ENCODE measurements at places on chromosomes 12 and 14.

DNA sequence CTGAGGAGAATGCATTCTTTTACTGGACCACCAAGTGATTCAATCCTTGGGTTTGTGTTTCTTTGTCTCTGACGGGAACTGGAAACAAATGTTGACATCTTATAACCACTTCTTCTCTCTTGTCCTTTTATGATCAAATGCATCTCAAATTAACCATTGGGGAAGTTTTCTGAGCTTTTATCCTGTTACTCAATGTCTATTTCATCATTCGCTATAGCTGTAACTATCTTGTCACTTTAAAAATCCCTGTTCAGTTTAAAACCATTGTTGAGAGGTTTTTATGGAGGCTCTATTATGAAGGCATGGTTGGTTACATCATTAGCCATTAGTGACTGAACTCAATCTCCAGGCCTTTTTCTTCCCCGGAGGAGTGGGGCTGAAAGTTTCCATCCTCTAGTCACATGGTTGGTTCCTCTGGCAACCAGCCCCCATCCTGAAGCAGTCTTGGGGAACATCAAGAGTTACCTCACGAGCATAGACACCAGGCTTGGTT lies 2.7 kb upstream of the CLEC6A start:
- H3K36me3 ChIP-seq = no peaks in the 10 kb centered on the region
- H3K27ac ChIP-seq = no peak overlapping the region
- DNase-seq = no peak
- no peaks in the 10 kb centered on the region for H3K4me1 ChIP-seq
- H3K27me3 ChIP-seq = no peaks in the 10 kb centered on the region
- no peak overlapping the region for H3K4me3 ChIP-seq

GRCh38 chr12:28601570-28602058 lies 411.4 kb downstream of the CCDC91 start:
- no peaks in the 10 kb centered on the region for H3K4me1 ChIP-seq
- H3K36me3 ChIP-seq = no peaks in the 10 kb centered on the region
- no peaks in the 10 kb centered on the region for H3K27me3 ChIP-seq
- no peak overlapping the region for H3K4me3 ChIP-seq
- no peak for DNase-seq

- H3K27me3 ChIP-seq = peaks cover 22% of the 10 kb centered on the region
- H3K36me3 ChIP-seq = no peaks in the 10 kb centered on the region
- no peak overlapping the region for H3K4me3 ChIP-seq
- H3K4me1 ChIP-seq = peaks cover 10% of the 10 kb centered on the region
- no peak overlapping the region for H3K27ac ChIP-seq
- DNase-seq = no peak
Measured at GRCh38 chr14:20623798-20624197, 17.7 kb downstream of the OR6S1 start.

DNA sequence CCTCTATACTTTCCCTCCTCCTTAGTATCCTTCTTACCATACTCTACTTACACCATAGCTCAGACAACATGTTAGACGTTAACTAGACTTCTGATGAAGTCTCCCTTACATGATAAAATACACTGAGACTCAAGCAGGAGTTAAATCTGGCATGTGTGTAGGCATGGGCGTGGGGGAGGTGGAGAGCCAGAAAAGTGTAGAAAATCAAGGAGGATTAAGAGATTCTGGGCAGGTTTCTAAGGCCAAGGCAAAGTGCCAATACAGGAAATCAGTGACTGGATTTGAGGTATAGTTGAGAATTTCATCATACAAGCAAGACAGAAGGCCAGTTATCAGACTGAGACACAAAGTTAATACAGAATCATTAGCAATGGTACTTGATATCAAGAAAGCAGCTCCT lies 37.4 kb downstream of the EPS8 start:
- H3K36me3 ChIP-seq = no peaks in the 10 kb centered on the region
- no peak overlapping the region for H3K27ac ChIP-seq
- H3K4me3 ChIP-seq = no peak overlapping the region
- no peak for DNase-seq
- H3K4me1 ChIP-seq = peaks cover 20% of the 10 kb centered on the region

DNA sequence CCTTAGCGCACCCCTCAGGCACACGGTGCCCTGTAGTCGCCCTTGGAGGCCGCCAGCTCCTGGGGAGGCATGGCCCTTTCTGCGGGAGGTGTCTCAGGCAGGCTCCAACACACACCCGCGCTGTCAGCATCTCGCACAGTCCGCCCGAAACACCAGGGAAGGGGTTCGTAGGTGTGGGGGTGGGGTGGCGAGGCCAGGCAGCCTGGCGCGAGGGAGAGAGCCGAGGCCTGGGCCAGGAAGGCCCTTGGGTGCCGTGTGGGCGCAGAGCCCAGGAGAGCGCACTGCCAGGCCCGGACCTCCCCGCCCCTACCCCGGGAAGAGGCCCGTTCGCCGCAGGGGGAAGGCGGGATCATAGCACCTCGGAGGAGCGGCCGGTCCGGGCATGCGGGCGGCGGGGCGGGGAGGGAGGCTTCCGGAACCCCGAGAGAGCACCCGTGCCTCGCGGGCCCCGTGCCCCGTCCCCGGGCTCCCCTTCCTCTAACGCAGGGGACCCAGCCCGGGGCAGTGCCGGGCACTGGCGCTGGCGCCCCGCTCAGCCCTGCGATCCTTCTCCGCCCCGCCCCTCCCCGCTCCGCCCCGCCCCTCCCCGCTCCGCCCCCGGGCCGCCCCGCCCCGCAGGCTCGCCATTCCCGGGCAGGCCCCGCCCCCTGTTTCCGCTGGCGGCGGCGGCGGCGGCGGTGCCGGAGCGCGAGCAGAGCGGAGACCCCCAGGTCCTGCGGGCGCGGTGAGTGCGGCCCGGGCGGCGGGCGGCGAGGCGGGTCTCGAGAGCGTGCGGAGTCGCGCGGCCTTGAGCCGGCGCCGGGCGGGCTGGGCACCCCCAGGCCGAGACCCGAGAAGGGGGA lies at the start of gene TSPAN9:
TSS of gene TSPAN9 (plus strand) at position 650 of the 842 bp plus-strand sequence. CDS start 123,815 bp downstream, outside the sequence.
- H3K4me1 ChIP-seq = peaks cover 30% of the 10 kb centered on the region
- H3K27ac ChIP-seq = peak within 1 kb of the TSS; percentile 76
- H3K36me3 ChIP-seq = no peaks in the 10 kb centered on the region
- DNase-seq = peak; percentile 34
- peak within 1 kb of the TSS; percentile 69 for H3K4me3 ChIP-seq

GRCh38 chr12:1917172-1918070 lies 1.0 kb downstream of the CACNA2D4 start:
- no peak overlapping the region for H3K4me3 ChIP-seq
- no peaks in the 10 kb centered on the region for H3K4me1 ChIP-seq
- H3K27ac ChIP-seq = no peak overlapping the region
- no peak for DNase-seq
- peaks cover 5% of the 10 kb centered on the region for H3K27me3 ChIP-seq

- DNase-seq = peak; percentile 34
- no peak overlapping the region for H3K4me3 ChIP-seq
- H3K27me3 ChIP-seq = no peaks in the 10 kb centered on the region
- no peaks in the 10 kb centered on the region for H3K36me3 ChIP-seq
Measured at GRCh38 chr12:118302053-118302452, 70.7 kb downstream of the TAOK3 start.

DNA sequence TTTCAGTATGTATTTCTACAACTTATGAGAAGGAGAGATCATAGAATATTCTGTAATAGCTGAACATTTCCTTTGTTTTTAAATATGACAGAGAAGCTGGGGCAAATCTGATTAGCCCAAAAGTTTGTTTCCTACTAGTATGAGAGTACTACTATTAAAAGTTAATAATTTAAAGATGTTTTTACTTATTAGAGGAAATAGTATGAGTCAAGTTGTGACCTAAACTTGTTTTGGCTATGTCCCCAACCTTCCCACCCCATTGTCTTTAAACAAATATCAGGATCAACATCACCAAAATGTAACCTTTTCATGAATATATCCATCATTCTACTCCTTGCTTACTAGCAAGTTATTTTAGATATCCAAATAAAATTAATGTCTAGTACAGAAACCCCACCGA lies 10.5 kb downstream of the GNPNAT1 start:
- H3K36me3 ChIP-seq = peaks cover 45% of the 10 kb centered on the region
- no peak overlapping the region for H3K4me3 ChIP-seq
- no peak overlapping the region for H3K27ac ChIP-seq
- no peak for DNase-seq
- H3K4me1 ChIP-seq = no peaks in the 10 kb centered on the region
- H3K27me3 ChIP-seq = no peaks in the 10 kb centered on the region

DNA sequence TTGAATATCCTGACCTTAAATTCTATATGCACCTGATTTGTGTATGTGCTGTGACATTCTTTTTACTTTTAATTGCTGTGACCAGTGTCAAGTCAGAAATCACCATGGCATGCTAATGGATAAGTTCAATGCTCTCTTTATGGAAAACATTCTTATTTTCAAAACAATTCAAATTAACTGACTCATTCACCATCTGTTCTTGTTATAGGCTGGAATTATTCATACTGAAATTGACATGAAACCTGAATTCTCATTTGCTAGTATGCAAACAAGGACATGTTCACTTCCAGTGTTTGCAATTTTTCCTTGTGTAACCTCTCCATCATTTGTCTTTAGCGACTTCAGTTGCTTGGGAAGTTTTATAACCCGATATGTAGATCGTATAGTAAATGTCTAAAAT lies at the start of gene TAS2R30:
TSS of gene TAS2R30 (minus strand) at position 340 of the 400 bp plus-strand sequence. CDS start 400 bp downstream, outside the sequence.
- H3K27me3 ChIP-seq = no peaks in the 10 kb centered on the region
- no peak within 1 kb of the TSS for H3K4me3 ChIP-seq
- DNase-seq = no peak
- no peaks in the 10 kb centered on the region for H3K4me1 ChIP-seq
- no peaks in the 10 kb centered on the region for H3K36me3 ChIP-seq
- H3K27ac ChIP-seq = no peak within 1 kb of the TSS

DNA sequence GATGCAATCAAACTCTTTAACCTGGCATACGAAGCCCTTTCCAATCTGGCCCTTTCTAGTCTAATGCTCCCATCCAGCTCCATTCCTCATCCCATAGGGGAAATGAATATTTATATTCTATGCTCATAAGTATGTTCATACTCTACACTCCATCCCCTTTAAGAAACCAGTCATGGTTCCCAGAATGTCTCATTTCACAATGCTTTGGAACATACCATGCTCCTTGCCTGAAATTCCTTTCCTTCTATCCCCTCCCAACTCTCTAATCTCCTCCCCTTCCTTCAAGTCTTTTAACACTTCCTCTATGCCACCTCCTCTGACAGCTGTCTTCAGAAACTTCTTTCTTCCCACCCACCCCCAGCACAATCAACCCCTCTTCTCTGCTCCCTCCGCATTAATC lies 207.0 kb upstream of the CAND1 start:
- no peaks in the 10 kb centered on the region for H3K36me3 ChIP-seq
- H3K27ac ChIP-seq = no peak overlapping the region
- peaks cover 3% of the 10 kb centered on the region for H3K27me3 ChIP-seq

GRCh38 chr14:78399316-78399889 lies 229.2 kb downstream of the NRXN3 start:
- H3K27ac ChIP-seq = no peak overlapping the region
- H3K36me3 ChIP-seq = no peaks in the 10 kb centered on the region
- H3K4me1 ChIP-seq = peaks cover 14% of the 10 kb centered on the region
- DNase-seq = no peak
- no peaks in the 10 kb centered on the region for H3K27me3 ChIP-seq

DNA sequence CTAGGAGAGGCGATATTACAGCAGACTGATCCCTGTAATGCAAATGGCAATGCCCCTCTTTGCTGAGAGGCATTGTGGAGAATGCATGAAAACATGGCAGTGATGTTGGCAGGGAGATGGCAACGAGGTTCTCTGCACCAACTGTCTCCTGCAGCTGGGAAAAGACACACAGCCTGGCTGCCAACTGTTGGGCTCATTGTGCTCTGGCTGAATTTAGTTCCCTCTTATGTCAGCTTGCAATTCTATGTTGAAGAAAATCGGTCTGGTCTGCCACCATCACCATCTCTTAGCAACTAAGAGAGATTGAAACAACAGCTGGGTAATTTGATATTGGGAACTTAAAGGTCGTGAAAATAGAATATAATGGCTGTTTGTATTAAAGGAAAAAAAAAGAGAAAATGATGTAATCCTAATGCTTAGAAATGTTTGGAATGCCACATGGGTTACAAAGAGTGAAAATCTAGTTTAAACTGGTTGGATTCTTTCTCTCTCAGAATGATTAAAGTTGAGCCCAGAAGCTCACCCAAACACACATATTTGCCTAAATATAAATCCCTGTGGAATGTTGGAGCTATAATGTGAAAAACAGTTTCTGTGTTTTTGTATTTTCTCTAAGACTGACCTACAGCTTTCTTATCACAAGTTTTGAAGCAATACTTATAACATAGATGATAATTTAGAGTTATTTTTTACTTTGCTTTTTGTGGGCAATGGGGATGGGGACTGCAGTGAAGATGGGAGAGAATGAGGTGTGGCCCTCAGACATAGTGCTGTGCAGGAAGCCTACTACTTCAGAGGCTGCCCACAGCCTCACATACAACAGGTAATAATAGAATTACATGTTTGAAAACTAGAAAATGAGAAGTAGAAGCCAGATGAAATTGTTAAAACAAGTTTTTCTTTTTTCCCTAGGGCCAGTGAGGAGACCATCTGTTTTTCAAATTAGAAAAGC lies 143.7 kb downstream of the AKAP6 start:
- peak; percentile 74 for DNase-seq
- peaks cover 21% of the 10 kb centered on the region for H3K4me1 ChIP-seq
- H3K4me3 ChIP-seq = no peak overlapping the region
- no peaks in the 10 kb centered on the region for H3K36me3 ChIP-seq
- peak overlapping the region; percentile 79 for H3K27ac ChIP-seq

- no peak overlapping the region for H3K4me3 ChIP-seq
- no peak for DNase-seq
- peaks cover 15% of the 10 kb centered on the region for H3K36me3 ChIP-seq
- no peaks in the 10 kb centered on the region for H3K27me3 ChIP-seq
- H3K27ac ChIP-seq = no peak overlapping the region
- peaks cover 2% of the 10 kb centered on the region for H3K4me1 ChIP-seq
Measured at GRCh38 chr14:74841230-74842207, 34.4 kb downstream of the PROX2 start.

DNA sequence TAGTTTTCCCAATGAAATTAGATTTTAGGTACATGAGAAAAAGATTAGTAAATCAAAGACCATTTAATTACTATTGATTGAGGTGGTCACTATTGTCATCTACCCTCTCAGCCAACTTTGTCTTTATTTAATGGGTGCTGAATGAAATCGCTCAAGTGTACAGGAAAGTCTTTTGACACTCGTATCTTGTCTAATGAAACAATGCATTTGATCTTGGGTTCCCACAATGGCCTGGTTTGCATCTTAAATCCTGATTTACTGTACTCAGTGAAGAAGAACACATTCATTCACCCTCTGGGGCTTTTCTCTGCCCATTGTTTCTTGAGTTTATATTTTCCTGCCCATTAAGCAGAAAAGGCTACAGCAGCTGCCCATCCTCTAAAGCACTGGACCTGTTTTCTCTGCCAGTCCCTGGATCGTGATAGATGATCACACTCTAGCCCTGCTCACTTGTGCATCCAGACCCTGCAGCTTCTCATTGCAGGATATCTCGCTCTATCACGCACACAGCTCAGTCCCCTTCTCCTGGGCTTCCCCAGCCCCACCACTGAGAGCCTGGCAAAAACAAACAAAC lies 1369.3 kb downstream of the AACS start:
- no peak overlapping the region for H3K27ac ChIP-seq
- no peaks in the 10 kb centered on the region for H3K4me1 ChIP-seq
- no peaks in the 10 kb centered on the region for H3K27me3 ChIP-seq
- no peaks in the 10 kb centered on the region for H3K36me3 ChIP-seq
- no peak overlapping the region for H3K4me3 ChIP-seq
